ENCODE measurements at places on chromosomes 13 and 19.

DNA sequence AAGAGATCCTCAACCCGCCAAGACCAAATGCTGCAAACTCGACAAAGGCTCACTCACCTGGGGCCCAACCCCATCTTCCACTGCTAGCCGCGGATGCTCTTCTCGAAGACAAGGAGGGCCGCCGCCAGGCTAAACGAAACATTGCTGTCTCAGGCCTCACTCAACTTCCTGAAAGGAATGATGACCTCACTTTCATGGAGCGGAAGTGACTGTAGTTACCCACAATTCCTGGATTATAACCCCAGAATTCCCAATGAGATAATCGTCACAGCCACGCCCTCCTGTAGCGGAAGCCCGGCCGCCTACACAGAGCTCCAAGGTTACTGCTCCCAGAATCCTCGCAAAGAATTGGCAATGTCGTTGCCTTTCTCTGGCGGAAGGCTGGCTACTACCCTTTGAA, 10.5 kb upstream of the ZNF112 start:
- no peak overlapping the region for H3K27ac ChIP-seq
- H3K4me3 ChIP-seq: no peak overlapping the region
- no peaks in the 10 kb centered on the region for H3K36me3 ChIP-seq
- no peaks in the 10 kb centered on the region for H3K27me3 ChIP-seq
- no peak for DNase-seq

DNA sequence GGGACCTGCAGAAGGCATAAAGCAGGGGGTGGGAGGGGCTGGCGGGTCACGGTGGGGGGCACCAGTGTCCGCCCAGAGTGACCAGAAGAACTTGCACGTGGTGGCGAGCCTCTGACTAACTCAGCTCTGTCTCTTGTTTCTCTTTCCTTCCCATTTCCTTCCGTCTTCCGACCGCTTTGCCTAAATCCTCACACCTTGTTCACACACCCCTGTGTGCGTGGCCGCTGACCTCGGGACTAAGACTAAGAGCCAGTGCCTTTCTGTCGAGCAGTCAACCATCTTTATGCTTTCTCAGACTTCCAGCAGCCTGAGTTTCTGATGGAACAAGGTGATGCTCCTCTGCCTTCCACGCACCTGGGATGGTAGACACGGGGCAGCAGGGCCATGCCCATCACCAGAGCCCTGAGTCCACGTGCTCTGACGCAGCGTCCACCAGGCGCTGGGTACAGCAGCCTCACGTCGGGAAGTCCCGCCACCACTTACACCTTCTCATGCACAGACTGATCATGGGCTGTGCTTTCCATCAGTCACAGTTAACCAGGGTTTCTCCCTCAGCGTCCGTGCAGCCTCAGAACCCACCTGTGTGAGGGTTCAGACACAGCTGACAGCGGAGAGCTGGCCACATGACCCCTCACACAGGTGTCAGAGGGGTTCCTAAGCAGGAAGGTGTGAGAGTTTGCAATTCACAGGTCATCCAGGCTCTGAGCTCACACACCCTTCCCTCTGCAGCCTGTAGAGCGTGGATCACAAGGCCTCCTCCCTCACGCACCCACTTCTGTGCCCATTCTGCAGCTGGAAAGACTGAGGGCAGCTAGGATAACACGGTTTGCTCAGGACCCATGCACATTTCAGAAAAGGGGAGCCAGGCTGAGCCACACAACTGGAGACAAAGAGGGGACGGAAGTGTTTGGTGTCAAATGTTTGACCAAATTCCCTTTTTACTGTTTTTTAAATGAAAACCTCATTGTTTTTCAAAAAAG, 90.7 kb upstream of the MCF2L start:
- H3K36me3 ChIP-seq: peaks cover 33% of the 10 kb centered on the region
- peaks cover 4% of the 10 kb centered on the region for H3K4me1 ChIP-seq
- H3K4me3 ChIP-seq: no peak overlapping the region

DNA sequence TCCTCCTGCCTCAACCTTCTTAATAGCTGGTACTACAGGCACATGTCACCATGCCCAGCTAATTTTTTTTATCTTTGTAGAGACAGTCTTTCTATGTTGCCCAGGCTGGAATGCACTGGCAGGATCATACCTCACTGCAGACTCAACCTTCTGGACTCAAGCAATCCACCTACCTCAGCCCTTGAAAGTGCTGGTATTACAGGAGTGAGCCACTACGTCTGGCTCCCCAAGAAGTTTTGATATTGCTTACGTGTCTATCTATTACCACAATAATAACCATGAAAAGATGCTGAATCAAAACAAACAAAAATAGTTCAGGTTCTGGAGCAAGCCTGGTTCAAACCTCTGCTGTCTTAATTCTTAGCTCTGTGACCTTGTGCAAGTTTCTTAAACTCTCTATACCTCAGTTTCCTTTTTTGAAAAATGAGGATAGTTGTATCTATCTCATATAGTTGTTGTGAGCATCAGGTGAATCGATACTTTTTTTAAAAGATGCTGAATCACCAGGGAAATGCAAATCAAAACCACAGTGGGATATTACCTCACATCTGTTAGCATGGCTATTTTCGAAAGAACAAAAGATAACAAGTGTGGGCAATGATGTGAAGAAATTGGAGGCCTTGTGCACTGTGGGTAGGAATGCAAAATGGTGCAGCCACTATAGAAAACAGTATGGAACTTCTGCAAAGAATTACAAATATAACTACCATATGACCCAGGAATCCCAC, 19.0 kb upstream of the LEUTX start:
- H3K27ac ChIP-seq: no peak overlapping the region
- H3K4me1 ChIP-seq: no peaks in the 10 kb centered on the region
- no peak for DNase-seq
- H3K27me3 ChIP-seq: no peaks in the 10 kb centered on the region

- no peaks in the 10 kb centered on the region for H3K36me3 ChIP-seq
- H3K27me3 ChIP-seq: no peaks in the 10 kb centered on the region
- no peak overlapping the region for H3K27ac ChIP-seq
- no peak for DNase-seq
- no peaks in the 10 kb centered on the region for H3K4me1 ChIP-seq
These were observed 16.7 kb upstream of the SLC7A9 start for GRCh38 chr19:32886241-32886640.

DNA sequence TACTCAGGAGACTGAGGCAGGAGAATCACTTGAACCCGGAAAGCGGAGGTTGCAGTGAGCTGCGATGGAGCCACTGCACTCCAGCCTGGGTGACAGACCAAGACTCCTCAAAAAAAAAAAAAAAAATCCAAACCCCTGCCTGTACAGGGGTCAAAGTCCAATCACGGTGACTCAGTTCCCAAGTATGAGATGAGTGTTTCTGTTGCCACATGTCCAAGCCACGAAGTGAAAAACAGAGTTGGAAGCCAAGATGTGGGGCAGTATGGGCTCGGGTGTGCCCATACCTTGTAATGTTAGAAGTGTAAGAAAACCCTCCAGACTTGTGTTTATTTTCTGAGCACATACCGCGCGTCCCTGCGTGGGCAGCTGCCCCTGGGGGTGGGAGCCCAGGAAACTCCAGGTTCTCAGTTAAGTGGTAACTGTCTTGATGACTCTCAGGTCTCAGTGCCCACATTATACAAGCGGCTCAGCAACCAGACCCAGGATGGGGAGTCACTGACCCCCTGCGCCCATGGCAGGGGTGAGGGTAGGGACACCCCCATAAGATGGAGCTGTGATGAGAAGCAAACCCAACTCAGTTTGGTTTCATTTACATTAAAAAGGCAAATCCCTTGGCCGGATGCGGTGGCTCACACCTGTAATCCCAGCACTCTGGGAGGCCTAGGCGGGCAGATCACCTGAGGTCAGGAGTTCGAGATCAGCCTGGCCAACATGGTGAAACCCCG, 1.2 kb upstream of the GPX4 start:
- H3K4me3 ChIP-seq: no peak overlapping the region
- H3K27me3 ChIP-seq: no peaks in the 10 kb centered on the region
- peak; percentile 53 for DNase-seq
- H3K4me1 ChIP-seq: peaks cover 27% of the 10 kb centered on the region
- H3K36me3 ChIP-seq: peaks cover 19% of the 10 kb centered on the region

- no peaks in the 10 kb centered on the region for H3K27me3 ChIP-seq
- H3K36me3 ChIP-seq: peaks cover 39% of the 10 kb centered on the region
- no peak for DNase-seq
- H3K4me1 ChIP-seq: peaks cover 9% of the 10 kb centered on the region
These were observed 6.7 kb downstream of the PCID2 start for GRCh38 chr13:113201815-113202214.

- DNase-seq: no peak
- H3K4me1 ChIP-seq: no peaks in the 10 kb centered on the region
- H3K27me3 ChIP-seq: no peaks in the 10 kb centered on the region
- peaks cover 9% of the 10 kb centered on the region for H3K36me3 ChIP-seq
- no peak overlapping the region for H3K4me3 ChIP-seq
These were observed 40.5 kb upstream of the KLF5 start for GRCh38 chr13:73018336-73018735.

DNA sequence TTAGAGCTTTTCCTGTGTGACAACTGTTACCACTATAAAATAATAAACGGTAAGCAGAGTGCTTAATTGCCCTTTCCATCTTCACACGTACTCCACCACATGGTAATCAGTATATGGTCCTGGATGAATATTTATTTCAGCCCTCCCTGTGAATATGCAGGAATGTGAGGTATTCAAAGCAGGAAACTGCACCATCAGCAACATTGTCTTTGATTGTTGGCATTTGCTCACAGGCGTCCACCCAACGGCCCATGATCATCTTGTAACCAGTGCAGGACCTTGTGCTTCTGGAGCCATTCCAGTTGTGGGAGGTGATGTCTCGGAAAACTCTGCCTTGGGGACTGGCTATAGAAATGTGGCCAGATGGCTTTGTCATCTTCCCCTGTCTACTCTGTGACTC, 132.6 kb downstream of the COG6 start:
- DNase-seq: no peak
- no peak overlapping the region for H3K4me3 ChIP-seq

GRCh38 chr19:53999694-54000093, 8.3 kb downstream of the CACNG6 start:
- no peak for DNase-seq
- no peaks in the 10 kb centered on the region for H3K36me3 ChIP-seq
- H3K27ac ChIP-seq: no peak overlapping the region
- peaks cover 11% of the 10 kb centered on the region for H3K27me3 ChIP-seq

GRCh38 chr13:67061750-67062149, 168.4 kb downstream of the PCDH9 start:
- no peaks in the 10 kb centered on the region for H3K4me1 ChIP-seq
- H3K4me3 ChIP-seq: no peak overlapping the region
- DNase-seq: no peak

GRCh38 chr13:43343645-43344044, 320.3 kb downstream of the DNAJC15 start:
- H3K4me1 ChIP-seq: no peaks in the 10 kb centered on the region
- H3K27me3 ChIP-seq: no peaks in the 10 kb centered on the region
- H3K36me3 ChIP-seq: no peaks in the 10 kb centered on the region
- DNase-seq: no peak
- H3K27ac ChIP-seq: no peak overlapping the region

DNA sequence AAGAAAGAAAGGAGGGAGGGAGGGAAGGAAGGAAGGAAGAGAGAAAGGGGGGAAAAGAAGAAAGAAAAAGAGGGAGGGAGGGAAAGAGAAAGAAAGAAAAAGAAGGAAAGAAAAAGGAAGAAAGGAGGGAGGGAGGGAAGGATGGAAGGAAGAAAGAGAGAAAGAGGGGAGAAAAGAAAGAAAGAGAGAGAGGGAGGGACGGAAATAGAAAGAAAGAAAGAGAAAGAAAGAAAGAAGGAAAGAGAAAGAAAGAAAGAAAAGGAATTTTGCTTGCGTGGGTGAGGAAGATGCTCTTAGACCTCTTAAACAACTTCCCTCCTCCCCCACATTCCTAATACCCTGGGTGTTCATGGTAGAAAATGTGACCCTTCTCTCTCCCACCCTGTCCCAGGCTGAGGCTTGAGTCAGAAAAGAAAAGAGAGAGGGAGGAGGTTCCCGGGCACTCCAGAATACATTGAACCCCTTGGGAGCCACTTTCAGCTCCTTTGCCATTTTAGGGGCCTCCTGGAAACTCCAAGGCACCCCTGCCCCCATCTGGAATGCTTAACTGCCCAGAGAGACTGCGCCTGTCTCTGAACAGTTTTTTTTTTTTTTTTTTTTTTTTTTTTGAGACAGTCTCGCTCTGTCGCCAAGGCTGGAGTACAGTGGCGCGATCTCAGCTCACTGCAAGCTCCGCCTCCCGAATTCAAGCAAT, 9.2 kb upstream of the KANK3 start:
- peaks cover 2% of the 10 kb centered on the region for H3K4me1 ChIP-seq
- no peak overlapping the region for H3K4me3 ChIP-seq
- DNase-seq: no peak
- peaks cover 5% of the 10 kb centered on the region for H3K27me3 ChIP-seq

DNA sequence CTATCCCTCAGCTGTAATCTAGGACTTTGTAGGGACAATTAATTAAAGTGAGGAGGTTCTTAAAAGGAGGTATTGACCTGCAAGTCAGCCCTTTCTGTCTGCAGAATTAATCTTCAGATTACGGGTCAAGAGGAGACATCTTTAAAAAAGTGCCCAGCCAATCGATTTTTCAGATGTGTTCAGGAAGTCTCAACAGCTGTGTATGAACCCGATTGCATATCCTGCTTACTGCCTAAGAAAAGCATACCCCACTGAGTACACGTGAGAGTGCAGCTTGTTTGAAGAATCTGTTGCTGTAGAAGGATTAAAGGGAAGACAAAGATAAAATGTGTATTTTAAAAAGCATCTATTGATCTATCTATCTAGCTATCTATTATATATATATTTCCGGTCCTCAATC, 1194.5 kb downstream of the UQCRFS1 start:
- H3K4me1 ChIP-seq: no peaks in the 10 kb centered on the region
- no peaks in the 10 kb centered on the region for H3K27me3 ChIP-seq
- no peak for DNase-seq
- H3K27ac ChIP-seq: no peak overlapping the region

- no peaks in the 10 kb centered on the region for H3K27me3 ChIP-seq
- H3K36me3 ChIP-seq: no peaks in the 10 kb centered on the region
- peaks cover 8% of the 10 kb centered on the region for H3K4me1 ChIP-seq
These were observed 3.9 kb upstream of the KBTBD6 start for GRCh38 chr13:41136396-41137031.

DNA sequence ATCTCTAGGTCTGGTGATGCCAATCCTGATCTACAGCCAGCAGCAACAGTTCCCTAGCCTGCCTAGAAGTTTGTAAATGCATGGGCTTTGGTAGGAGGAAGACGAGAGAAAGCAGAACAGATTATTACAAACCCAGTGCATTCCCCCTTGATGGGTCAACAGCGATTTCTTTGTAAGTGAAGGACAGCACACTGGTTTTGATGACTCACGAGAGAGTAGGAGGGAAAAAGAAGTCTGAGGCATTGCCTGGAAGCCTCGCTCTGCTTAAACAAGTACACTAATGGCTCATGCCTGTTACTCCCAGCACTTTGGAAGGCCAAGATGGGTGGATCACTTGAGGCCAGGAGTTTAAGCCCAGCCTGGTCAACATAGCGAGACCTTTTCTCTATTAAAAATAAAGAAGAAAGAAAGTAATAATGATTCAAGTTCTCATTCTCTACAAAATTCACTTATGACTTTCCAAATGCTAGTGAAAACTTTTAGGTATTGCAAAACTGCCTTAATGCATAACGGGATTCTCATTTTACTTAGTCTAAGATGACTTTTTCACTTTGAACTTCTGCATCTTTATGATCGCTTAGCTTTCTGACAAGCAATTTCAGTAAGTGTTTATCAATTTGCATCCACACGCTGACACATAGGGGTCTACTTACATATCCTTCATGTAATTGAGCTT, 47.7 kb upstream of the USPL1 start:
- no peaks in the 10 kb centered on the region for H3K36me3 ChIP-seq
- no peak overlapping the region for H3K4me3 ChIP-seq
- H3K27me3 ChIP-seq: no peaks in the 10 kb centered on the region
- no peak overlapping the region for H3K27ac ChIP-seq
- no peaks in the 10 kb centered on the region for H3K4me1 ChIP-seq
